ENCODE measurements at places on chromosomes 12 and 14. TPM values are rescaled to one million over a fixed set of nuclear protein-coding genes. Genes with fewer than 3 reads are reported as not detected.
A peak's percentile ranks its signal among the peaks of the same experiment; 100 is the strongest.

DNA sequence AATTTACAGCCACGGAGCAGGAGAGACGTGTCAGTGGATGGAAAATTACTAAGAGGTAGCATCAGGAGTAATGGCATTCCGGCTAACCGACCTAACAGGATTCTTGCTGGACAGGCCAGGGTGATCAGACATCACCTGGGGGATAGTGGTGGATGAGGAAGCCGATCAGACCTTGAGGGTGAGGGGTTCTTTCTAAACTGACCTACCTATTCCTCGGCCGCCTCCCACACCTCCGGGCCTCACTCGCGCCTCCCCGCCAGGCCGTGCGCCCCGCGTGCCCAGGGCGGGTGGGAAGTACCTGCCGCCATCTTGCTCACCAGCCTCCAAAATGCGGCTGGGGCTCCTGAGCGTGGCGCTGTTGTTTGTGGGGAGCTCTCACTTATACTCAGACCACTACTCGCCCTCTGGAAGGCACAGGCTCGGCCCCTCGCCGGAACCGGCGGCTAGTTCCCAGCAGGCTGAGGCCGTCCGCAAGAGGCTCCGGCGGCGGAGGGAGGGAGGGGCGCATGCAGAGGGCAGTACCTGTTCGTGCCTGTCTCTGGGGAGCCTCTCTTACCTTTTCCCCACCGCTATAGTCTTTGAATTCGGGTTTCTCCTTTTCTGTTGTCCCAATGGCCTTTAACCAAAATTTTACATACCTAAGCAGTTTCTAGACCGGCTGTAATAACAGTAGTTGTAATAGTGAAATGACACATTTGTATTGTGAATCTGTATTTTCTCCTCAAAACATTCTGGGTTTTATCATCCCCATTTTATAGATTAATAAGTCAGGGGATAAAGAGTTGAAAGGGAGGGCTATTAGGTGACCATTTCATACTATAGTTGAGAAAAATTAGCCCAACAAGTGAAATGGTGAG is at the start of gene TMPRSS12:
Gene TMPRSS12 (plus strand): TSS at position 290 of the 857 bp plus-strand sequence. CDS start 39 bp downstream, at position 329.
- DNase-seq: no peak

DNA sequence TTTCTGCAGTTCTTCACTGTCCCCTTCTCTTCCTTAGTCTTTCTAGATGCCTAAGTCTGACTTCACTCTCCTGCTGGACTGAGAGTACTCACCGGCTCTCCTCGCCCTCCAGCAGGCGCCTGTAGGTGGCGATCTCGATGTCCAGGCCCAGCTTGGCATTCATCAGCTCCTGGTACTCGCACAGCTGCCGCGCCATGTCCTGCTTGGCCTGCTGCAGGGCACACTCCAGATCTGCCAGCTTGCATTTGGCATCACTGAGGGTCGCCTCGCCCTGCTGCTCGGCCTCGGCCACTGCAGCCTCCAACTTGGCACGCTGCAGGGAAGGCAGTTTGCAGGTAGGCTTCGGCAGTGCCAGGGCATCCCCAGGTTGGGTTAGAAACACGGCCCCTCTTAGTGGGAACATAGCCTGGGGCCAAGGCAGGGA is 5.2 kb downstream of the KRT84 start:
- DNase-seq: no peak

DNA sequence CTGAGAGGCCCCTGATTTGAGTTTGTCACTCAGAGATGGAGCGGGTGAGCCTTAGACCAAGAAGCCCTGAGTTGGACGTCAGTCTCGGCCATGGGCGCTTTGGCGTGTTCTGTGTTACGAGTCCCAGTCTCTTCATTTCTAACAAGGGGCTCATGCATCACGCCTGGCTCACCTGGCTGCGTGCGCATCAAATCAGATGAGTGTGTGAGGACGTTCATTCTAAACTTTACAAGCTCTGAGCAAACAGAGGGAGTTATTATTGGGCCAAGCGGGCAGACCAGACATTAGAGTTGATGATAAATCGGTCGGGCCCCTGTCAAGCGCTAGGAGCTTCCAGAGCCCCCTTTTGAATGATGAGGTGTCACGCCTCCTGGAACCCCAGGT is 117.2 kb downstream of the CALM1 start:
- DNase-seq: no peak

DNA sequence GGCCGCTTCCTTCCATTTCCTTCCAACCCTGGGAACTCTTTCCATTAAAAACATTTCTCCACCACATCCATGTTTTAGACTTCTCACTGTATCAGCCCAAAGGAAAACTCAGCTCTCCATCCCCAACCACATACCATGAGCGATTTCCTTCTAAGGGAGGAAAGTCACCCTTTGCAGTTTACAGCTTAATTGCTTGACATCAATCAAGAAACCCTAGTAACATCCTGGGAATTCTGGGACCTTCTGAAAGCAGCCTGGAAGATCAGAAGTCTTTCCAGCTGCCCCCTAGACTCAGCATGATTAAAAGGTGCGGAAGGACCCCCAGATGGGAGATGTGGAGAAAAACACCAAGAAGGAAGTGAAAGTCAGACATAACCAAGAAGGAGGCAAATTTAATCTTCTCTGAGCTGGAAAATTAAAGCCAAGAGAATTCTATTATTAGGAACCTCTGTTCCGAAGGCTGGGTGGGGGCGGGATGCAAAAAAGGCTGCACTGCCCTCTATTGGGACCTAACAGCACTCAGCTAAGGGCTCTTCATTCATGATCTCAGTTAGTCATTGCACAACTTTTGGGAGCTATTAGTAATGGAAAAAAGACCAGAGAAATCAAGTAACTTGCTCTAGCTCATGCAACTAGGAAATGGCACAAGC is 73.3 kb upstream of the PLXNC1 start:
- peak; percentile 8 for DNase-seq

DNA sequence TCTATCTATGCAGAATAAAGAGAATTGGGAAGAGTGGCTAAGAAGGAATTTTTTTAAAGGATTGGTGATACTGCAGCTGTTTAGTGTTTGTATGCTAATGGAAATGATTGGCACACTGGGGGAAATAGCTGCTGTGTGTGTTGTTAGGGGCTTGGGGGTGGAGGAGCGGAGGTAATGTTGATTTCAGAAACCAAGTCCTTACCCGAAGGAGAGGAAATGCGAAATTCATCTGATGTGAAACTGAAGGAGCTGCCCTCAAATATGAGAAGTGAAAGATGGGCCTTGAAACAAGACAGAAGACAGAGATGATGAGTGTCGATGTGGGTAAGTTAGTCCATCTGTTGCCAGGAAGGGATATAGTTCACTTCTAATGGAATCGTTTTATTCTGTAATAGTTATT is 21.2 kb upstream of the RNASE12 start:
- peak; percentile 58 for DNase-seq

GRCh38 chr14:64706593-64707193 is 2.5 kb downstream of the PLEKHG3 start:
- DNase-seq: no peak

GRCh38 chr14:70894868-70895267 is 12.4 kb upstream of the PCNX1 start:
- DNase-seq: no peak

DNA sequence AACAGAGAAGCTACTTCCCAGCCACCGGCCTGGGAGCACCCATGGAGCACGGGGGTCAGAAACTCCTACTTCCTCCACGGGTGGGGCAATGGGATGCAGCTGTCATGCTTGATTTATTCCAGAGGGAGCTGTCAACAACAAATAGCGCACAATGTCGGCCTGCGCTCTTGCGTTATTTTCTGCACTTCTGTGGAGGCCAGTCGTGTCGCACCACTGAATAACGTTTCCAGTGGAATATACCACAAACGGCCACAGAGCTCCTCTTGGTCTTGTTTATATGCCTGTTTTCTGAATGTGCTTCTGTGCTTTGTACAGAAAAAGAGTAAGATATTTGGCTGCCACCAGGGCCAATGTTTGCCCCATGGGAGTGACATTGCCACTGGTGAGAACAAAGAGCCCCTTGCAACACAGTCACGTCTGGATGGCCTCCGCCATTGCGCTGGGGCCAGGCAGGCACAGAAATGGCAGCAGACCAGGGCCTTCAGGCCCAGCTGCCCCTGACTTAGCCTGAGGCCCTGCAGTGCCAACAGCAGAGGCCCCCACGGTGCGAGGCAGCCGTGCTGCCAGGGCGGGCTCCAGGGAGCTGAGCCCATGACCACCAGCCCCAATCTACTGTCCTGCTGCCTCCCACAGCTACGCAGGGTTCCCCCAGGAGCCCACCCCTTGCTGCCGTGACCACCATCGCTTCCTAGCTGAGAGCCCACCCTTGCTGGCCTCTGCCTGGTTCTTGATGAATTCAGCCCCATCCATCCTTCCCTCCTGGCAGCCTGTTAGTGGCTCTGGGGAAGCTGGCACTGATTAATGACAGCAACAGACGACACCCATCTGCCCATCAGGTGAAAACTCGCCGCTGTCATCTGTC is 28.9 kb upstream of the TMEM179 start:
- no peak for DNase-seq

GRCh38 chr12:112446008-112446725 is 27.4 kb downstream of the PTPN11 start:
- DNase-seq: no peak

DNA sequence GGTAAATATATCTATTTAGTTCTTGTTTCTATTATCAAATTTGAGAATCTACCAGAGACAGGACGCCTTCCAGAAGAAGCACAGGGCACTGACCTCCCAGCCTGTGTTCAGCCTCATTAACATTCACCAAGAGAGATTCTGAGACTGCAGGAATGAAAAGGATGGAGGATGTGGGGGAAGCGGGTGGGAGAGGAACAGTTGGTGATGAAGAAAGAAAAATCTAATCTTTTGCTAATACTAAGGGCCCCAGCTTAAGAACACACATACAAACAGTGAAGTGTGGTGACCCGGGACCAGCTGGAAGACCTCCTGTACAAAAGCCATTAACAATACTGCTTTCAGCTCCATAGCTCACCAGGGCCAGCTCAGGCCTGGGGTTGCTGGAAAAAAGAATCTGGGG is 160.5 kb downstream of the NUAK1 start:
- DNase-seq: no peak

DNA sequence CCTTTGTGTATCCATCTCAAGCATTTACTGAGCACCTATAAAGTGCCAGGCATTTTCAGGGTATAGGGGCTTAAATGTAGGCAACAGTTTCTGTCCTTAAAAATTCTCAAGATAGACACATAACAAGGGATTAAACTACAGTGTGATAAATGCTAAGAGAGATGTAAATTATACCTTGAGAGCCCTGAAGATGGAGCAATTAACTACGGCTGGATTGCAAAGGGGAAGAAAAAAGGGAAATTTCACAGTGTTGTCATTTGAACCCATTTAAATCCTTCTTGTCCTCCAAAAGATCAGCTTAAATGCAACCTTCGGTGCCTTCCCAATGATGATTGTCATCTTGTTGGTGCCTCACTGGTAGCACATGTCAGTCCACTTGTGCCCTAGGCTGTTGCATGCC is 11.5 kb upstream of the IL26 start:
- no peak for DNase-seq

GRCh38 chr12:59820594-59821011 is 224.8 kb downstream of the SLC16A7 start:
- DNase-seq: no peak

- DNase-seq: no peak
Measured at GRCh38 chr12:106867651-106868050, 88.1 kb upstream of the TMEM263 start.

GRCh38 chr12:70408004-70408790 is 42.1 kb downstream of the KCNMB4 start:
- no peak for DNase-seq

DNA sequence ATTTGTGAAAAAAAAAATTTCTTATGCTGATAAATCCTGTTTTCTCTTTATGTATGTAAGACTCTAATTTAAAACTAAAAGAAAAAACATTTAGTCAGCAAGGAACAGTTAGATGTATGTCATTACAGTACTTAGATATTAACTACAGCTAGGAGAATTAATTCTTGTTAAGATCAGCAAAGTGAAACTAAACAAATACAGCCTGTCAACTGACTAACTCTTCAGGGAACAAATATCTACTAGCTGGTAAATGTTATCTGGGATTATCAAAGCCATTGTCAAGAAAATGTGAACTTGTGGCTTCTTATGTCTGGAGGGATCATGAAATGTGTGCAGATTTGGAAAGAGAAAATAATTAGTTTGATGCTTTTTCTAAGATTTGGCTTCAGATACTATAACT is 27.5 kb downstream of the MGAT4C start:
- no peak for DNase-seq

DNA sequence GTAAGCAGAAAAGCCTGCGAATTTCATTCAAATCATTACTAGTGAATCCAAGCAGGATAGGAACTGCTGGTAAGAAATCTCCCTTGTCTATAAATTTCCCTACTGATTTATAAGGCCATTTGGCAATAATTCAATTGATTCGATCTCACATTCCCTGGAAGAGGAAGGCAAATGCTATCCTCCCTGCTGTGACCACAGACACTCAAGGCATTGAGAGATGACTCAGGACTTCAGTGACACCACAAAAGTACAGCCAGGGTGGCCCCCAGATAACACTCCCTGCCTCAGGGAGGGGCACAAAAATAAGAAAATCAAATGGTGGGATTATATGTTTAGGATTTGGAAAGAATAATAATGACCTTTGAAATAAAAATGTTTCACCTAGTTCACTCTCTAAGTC is 162.7 kb downstream of the GRIP1 start:
- no peak for DNase-seq

- DNase-seq: no peak
Measured at GRCh38 chr12:74119811-74120362, 417.7 kb upstream of the ATXN7L3B start.

DNA sequence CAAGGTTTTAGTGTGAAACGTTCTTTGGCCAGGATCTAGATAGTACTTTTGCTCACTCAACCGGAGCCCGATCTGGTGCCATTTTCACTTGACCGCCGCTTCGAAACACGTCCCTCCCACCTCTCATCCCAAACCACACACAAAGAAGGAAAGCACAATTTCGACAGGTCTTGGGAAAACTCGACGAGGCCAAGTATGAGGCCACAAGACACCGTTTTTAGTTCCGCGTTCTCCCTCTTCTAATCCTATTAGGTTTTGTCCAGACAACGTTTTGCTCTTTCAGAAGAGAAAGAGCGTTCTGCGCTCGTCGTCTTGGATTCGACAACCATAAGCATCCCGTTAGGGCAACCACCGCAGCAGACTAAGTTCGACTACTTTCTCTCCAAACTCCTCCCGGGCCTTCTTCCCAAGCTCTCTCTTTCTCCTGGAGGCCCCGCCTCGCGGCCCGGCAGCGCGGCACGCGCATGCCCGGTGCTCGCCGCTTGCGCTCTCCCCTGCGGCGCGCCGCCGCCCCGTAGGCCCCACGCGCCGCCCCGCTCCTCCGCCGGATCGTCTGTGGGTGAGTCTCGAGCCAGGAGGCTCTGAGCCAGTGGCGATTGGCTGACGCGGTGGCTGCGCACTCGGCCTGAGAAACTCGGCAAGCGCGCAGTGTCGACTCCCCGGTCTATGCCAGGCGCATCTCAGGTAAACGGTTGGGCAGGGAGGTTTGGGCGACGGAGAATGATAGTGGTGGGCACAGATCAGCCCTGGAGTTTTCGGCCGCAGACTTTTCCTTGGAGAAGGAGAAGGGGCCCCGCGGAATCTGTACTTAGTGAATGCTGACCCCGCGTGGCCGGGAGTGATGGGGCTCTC is at the start of gene MIPOL1:
Gene MIPOL1 (plus strand): TSS at position 517 of the 852 bp plus-strand sequence. CDS start 49,952 bp downstream, outside the sequence.
- no peak for DNase-seq

DEGS2 gene
- 14.6 TPM for total RNA-seq

CLEC4D gene
- total RNA-seq: not detected

PIP4K2C gene
- 15.9 TPM for total RNA-seq

LTBR gene
- not detected for total RNA-seq

CELA1 gene
- total RNA-seq: not detected

CAPZA3 gene
- not detected for total RNA-seq

KRT6A gene
- 0.74 TPM for total RNA-seq

Data from OCI-LY7 (cell line).